ENCODE measurements at places on chromosomes 16 and 17. TPM values are rescaled to one million over a fixed set of nuclear protein-coding genes. Genes with fewer than 3 reads are reported as not detected.

- no peak for DNase-seq
These were observed 32.7 kb downstream of the ARHGAP23 start for GRCh38 chr17:38460716-38461630.

DNA sequence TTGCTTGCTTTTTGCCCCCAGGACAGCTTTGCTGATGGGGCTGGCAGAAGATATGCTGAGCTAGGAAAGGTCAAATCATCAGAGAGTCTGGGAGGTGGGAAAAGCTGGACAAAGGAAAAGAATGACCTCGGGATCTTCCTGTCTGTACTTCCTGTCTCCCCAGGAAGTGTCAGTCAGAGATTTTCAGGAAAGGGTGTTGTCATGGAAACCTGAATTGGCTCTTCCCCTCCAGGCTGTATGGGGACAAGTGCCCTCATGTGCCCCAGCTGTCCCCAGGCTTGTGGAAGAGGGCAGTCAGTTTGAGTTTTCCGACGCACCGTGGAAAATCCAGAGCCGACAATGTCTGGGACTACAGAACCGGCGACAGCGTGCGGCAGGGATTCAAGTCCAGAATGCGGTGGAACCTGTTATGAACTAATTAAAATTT lies 122.7 kb upstream of the ZFHX3 start:
- DNase-seq, result no peak

ASPA gene
- total RNA-seq, result 3.8 TPM

GRCh38 chr16:69481901-69482341 lies 57.5 kb downstream of the CYB5B start:
- DNase-seq, result peak; percentile 89

DNA sequence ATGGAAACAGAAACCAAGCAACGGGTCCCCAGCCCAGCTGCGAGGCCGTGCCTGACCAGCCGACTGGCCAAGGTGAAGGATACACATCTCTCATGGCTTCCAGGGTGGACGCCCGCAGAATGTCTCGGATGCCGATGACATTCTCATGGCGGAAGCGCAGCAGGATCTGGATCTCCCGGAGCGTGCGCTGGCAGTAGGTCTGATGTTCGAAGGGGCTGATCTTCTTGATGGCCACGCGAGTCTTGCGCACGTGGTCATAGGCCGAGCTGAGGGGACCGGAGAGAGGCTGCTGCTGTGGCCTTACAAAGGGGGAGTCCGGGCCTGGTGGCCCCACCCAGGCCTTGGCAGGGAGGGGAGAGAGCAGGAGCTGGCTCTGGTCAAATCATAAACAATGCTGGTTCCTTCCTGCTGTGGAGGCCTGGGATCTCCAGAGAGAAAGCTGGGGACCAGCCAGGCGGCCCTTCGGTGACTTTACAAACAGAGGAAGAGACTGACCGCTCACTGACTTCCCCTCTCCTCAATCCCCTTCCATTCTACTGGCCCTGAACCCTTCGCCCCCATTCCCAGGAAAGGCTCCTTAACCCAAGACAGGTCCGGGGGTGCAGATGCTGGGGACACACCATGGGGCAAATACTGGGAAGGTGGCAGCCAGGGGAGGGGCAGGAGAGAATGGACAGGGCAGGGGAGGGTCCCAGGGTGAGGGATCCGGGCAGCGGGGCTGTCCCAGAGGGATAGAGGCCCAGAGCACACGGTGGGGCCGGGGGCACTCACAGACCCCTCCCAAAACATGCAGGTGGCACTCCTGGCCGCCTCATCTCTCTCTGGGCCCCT lies 1.1 kb downstream of the MAPK3 start:
- no peak for DNase-seq

All from breast epithelium (tissue), 4 donors.